M059J (cell line): ENCODE measurements at places on chromosomes 4 and X. TPM values are rescaled to one million over a fixed set of nuclear protein-coding genes. Genes with fewer than 3 reads are reported as not detected.

DOCK11 gene
- 2.3 and 3.4 TPM in 2 replicates for total RNA-seq

RS1 gene
- not detected in 2 replicates for total RNA-seq

MAGEA9B gene
- 0.37 TPM in 1 of 2 replicates, not detected in the other for total RNA-seq

GLOD5 gene
- not detected in 2 replicates for total RNA-seq

P2RY8 gene
- total RNA-seq = 0.10 TPM in 1 of 2 replicates, not detected in the other

PDLIM5 gene
- total RNA-seq = 49.8 and 54.3 TPM in 2 replicates
